CD14-positive monocyte (primary cell): ENCODE measurements at places on chromosomes 5 and 9.

- no peak for DNase-seq
Observed at GRCh38 chr5:66129144-66129543, 15.0 kb upstream of the SREK1 start.

- no peak for DNase-seq
Observed at GRCh38 chr9:134460896-134461295, 134.6 kb downstream of the RXRA start.

GRCh38 chr5:113108485-113108884, 131.9 kb downstream of the DCP2 start:
- DNase-seq: no peak

DNA sequence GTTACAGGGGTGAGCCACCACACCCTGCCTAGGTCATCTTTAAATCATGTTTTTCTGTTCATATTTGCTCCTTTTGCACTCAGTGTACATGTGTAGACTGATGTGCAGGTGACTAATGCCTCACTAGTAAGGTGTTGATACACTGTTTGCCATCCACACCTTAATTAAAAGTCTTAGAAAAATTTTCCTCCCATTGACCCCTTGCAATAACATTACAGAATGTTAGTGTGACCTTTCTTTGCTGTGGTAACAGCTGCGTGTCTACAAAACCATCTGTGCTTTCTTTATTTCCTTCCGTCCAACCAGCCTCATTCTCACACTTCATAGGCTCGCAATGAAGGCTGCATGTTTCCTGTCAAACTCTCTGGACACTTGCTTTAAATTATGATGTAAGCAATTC, 6.6 kb upstream of the CEMIP2 start:
- DNase-seq: no peak

DNA sequence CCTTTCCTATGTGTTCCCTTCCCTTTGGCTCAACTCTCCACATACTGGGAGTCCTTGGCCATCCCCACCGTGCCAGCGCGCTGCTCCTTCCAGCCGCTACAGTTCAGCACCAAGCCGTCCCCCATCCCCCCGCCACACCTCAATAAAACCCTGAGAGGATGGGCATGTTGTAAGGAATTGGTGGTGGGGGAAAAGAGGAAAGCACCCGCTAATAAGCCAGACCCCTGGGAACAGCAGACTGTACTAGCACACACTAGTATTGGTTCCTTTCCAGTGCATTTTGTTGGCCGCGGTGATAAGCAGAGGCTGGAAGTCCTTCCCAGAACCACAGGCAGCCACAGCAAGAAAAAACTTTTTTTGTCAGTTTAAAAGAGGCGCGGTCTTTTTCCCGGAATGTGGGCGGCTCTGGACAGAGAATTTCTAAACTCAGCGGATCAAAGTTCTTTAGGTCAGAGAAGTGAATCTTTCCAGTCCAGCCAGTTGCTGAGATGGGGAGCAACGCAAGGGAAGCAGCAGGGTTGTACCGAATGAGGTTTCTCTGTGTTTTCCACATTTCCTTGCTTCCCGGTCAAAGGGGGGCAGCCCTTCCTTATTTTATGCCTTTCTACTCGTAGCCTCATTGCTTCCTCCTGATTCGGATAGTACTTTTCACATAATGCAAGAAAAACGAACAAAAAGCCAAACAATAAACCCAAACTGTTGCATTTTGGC, 2.1 kb downstream of the CHSY3 start:
- DNase-seq: no peak

GRCh38 chr5:10653043-10653442, 89.2 kb downstream of the ANKRD33B start:
- no peak for DNase-seq

GRCh38 chr5:141875795-141876627, 2.2 kb downstream of the PCDH1 start:
- DNase-seq: no peak

- DNase-seq: no peak
Observed at GRCh38 chr5:78785454-78785853, 136.9 kb upstream of the LHFPL2 start.

GRCh38 chr5:57538341-57538955, 55.8 kb upstream of the ACTBL2 start:
- DNase-seq: no peak

DNA sequence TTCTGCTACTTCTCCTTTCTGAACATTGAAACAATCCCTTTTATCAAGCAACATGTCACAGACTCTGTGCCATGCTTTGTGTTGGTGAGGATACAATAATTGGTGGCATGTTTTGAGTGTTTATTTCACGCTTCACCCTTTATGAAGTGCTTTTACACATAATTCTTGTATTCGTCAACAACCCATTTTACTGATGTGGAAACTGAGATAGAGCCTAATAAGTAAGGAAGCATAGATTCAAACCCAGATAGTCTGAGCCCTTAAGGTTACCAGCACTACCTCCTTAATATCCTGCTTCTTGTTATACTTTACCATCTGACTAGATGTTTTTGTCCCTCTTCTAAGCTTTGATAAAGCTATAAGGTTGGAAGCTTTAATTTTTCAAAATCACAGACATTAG, 49.3 kb upstream of the TTC23L start:
- DNase-seq: no peak

DNA sequence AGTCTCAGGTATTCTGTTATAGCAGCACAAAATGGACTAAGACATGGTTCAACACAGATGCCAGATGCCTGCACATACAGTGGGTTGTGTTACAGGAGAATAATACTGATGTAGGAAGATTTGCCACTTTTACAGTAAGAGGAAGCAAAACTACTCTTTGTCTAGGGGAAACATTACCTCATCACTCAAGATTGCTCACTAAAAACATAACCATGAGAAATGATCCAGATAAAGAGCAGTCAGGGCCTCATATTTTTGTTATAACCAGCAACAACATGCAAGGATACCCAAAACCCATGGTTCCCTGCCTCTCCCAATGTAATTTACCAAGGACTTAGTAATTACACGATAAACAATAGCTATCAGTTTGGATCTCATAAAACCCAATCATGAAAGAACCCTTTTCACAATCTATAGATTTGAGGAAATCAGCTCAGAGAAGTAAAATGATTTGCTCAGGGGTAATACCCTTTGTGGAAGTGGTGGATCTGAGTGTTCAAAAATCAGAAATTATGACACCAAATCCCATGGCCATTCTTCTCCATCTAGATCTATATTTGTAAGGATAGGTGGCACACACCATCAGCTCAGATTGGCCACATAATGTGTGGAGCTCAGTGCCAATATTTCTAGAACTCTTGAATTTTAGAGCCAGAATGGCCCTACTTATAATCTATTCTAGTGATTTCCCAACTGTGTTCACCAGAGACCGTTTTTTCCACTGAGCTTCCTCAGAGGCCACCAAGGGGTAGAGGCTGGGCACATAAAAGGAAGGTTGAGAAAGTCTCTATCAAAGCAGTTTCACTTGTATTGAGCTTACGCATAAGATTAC, 27.8 kb downstream of the DPYSL3 start:
- peak; percentile 62 for DNase-seq

DNA sequence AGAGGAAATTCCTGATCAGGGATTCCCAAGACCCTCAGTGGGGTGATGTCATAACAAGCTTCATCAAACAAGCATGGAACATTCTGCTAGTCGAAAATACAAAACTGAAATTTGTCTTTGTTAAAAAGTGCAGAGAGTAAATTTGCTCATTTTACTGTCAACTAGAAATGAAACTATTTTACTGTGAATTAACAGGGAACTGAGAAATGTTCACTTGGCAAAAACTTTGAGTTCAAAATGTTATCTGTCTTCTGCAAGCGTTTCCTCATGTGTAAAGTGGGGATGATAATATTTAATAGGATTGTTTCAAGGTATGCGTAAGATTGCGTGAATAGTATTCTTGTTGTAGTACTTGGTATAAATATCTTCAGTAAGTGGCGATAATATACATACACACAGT, 45.4 kb downstream of the ALDH1A1 start:
- DNase-seq: no peak

DNA sequence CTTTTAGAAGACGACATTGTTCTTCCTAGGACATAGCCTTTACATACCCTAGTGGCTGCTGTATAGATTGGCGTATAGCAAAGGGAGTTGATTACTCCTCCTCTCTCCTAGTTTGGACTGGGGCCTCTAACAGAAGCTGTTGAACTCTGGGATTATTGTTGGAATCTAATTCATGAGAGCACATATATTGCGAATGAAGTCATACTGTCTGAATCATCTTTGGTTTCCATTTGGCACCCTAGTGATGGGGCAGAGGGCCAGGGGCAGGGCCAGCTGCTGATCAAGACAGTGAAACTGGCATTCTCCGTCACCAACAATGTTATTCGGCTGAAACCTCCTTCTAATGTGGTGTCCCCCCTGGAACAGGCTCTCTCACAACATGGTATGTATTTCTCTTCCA, 40.3 kb downstream of the NUP188 start:
- no peak for DNase-seq

DNA sequence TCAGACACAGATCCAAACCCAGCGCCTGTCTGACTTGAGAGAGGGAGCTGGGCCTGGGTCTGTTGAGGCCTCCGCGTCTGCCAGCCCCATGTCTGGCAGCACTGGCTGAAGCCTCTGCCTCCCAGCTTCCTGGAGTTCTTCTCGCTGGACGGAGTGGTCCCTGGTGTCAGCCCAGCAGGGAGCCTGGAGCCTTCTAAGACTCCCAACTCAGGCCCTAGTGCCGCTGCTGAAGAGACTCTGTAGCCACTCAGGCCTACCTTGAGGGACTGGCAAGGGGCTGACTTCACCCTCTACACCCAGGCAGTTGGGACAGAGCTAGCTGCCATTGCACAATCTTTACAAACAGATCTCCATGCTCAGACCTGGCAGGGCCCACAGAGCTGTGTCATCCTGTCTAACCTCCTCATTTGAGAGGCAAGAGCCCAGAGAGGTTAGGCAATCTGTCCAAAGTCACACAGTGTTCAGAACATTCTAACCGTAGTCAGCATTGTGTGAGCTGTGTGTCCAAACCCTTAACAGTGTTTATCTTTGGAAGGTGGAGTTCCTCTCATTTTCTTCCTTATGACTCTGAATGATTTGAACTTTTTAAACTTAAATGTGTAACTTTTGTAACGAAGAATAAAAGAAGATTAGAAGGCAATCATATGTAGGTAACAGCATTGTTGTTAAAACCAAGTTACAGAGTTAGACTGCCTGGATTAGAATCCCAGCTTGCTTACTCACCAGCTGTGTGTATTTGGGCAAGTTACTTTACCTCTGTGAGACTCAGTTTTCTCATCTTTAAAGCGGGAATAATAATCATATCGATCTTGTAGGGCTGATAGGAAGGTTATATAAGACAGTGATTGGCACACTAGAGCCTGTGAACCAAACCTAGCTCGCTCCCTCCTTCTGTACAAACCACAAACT, 4.6 kb upstream of the DUSP1 start:
- DNase-seq: peak; percentile 100

DNA sequence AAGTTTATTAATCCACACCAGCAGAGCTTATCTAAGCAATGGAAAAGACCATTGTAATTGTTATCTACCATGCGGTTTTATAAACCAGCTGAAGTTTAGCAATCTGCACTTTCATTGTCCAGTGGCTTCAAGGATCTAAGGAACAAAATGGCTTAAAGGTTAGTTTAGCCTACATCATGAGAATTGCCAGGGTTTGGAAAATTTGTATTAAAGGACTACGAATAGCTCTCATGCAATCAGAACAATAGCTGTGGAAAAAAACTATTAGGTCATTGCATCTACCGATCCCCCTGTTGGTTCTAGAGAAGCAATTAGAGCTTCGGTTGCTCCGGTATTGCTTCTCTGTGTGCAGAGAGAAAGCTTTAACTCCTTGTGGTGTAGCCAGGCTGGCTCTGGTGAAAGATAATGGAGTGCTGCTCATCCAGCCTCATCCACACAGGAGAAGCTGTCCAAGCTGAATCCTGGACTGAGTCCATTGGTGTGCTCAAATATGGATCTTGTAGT, 86.3 kb upstream of the SLC12A2 start:
- no peak for DNase-seq

GRCh38 chr9:115594557-115594956, 476.6 kb upstream of the TNC start:
- no peak for DNase-seq

DNA sequence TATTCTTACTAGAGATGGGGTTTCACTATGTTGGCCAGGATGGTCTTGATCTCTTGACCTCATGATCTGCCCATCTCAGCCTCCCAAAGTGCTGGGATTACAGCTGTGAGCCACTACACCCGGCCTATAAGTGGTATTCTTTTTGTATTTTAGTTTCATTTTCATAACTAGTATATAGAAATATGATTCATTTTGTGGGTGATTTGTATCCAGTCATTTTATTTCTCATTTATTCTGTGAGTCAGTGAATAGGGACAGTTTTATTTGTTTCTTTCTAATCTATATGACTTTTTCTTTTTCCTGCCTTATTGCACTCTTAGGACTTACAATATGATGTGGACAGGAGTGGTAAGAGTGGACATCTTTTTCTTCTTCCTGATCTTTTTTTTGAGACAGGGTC, 112.9 kb downstream of the AOPEP start:
- no peak for DNase-seq

- no peak for DNase-seq
Observed at GRCh38 chr9:78468231-78468630, 171.3 kb downstream of the PSAT1 start.

DNA sequence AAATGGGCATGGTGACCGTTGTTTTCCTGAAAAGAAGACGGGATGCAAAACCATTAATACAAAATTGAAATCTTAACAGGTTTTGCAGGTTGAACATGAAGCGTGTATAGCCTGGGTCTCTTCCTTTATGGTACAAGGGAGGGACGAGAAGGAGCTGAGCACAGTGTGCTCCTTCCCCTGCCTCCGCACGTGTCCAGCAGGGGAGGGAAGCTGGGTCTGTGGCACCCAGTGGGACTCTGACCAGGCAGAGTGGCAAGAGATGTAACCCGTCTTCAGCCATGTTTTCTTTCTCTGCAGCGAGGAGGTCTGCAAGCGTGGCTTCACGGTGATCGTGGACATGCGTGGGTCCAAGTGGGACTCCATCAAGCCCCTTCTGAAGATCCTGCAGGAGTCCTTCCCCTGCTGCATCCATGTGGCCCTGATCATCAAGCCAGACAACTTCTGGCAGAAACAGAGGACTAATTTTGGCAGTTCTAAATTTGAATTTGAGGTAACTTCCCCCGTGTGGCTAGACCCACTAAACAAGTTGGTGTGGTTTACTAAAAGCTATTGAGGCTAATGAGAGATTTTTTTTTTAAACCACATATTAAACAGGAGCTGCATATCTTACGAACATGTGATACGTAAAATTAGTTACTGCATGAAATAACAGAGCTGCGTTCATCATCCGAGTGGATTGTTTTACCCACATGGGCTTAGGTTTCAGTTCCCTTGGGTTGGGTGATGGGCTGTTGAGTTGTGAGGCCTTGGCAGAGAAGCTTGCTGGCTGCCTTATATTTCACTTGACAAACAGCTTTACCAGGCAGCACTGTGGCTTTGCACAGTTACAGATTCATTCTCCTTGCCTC, 143.7 kb downstream of the TRIO start:
- DNase-seq: no peak

- no peak for DNase-seq
Observed at GRCh38 chr9:69623276-69623675, 48.9 kb downstream of the APBA1 start.

DNA sequence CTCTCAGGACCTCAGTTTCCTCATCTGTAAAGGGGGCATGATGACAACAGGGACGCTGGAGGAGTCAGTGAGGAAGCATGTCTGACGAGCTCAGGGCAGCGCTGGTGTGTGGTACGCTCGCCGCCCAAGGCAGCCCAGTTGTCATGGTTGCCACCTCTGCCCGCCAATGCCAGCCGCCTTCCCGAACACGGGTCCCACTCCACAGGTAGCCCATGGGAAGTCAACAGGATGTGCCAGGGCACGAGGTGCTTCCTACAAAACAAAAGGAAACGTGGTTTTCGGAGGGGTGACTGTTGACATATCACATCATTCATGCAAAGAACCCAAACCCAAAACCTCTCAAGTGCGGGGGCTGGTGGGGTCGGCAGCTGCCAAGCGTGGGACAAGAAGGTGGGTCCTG, 58.1 kb downstream of the NEK6 start:
- no peak for DNase-seq
